ENCODE measurements at places on chromosomes 6 and 20. TPM values are rescaled to one million over a fixed set of nuclear protein-coding genes. Genes with fewer than 3 reads are reported as not detected.

Gene FOXA2
- 1.4 TPM for total RNA-seq

Gene CST5
- not detected for total RNA-seq

Gene CCN5
- not detected for total RNA-seq

Gene ELOVL2
- 0.18 TPM for total RNA-seq

Gene GHRH
- total RNA-seq: not detected

Gene SLC16A10
- total RNA-seq: 0.14 TPM

Gene CAGE1
- 0.07 TPM for total RNA-seq

Gene REM1
- not detected for total RNA-seq

Gene ELOVL4
- 9.0 TPM for total RNA-seq

Gene PLCB4
- total RNA-seq: 3.1 TPM

Gene PRPF6
- 62.6 TPM for total RNA-seq

Gene TPBG
- 46.7 TPM for total RNA-seq

Gene BNIP5
- not detected for total RNA-seq

Gene HLA-DRA
- not detected for total RNA-seq

Gene GOPC
- 28.7 TPM for total RNA-seq

Gene PNISR
- total RNA-seq: 43.9 TPM

Gene ACOT8
- 22.3 TPM for total RNA-seq

Gene AGPAT1
- total RNA-seq: 61.4 TPM

Gene RNF39
- total RNA-seq: 3.6 TPM

Gene NXT1
- 47.4 TPM for total RNA-seq

Gene MDN1
- 23.2 TPM for total RNA-seq

Gene FAM184A
- total RNA-seq: 0.17 TPM

Gene BPIFB4
- total RNA-seq: not detected

Gene ANKEF1
- 9.7 TPM for total RNA-seq

Gene ALDH5A1
- 0.42 TPM for total RNA-seq

Gene PDRG1
- 8.8 TPM for total RNA-seq

Gene TCP11
- total RNA-seq: not detected

Gene VGLL2
- not detected for total RNA-seq

Gene DNAJC5
- total RNA-seq: 74.0 TPM

Gene CD93
- not detected for total RNA-seq

Gene SCUBE3
- not detected for total RNA-seq

Gene LPA
- total RNA-seq: not detected

Gene TAAR1
- not detected for total RNA-seq

Gene MCCD1
- not detected for total RNA-seq

Gene SAMHD1
- 66.2 TPM for total RNA-seq

Gene CD24
- 251 TPM for total RNA-seq

Gene CEP162
- 4.8 TPM for total RNA-seq

Gene SLC32A1
- total RNA-seq: not detected

Gene IRF4
- total RNA-seq: not detected

Gene HTR1E
- not detected for total RNA-seq

Gene TINAG
- total RNA-seq: not detected

Gene WFDC5
- 0.51 TPM for total RNA-seq

Gene PRDM13
- not detected for total RNA-seq

Gene C20orf144
- total RNA-seq: 0.07 TPM

Gene TTK
- 38.8 TPM for total RNA-seq
